OCI-LY7 (cell line): ENCODE measurements at places on chromosomes 7 and 10. TPM values are rescaled to one million over a fixed set of nuclear protein-coding genes. Genes with fewer than 3 reads are reported as not detected.

GRCh38 chr7:78420001-78420400 lies 621.4 kb downstream of the PHTF2 start:
- no peak for DNase-seq

- DNase-seq: no peak
Observed at GRCh38 chr7:102439963-102440795, 6.8 kb downstream of the ORAI2 start.

GRCh38 chr7:133675510-133676218 lies 422.8 kb downstream of the EXOC4 start:
- DNase-seq: no peak

GRCh38 chr7:108565987-108566386 lies 3.5 kb downstream of the THAP5 start:
- no peak for DNase-seq

ANKRD7 gene
- total RNA-seq: 1.4 and 2.3 TPM in 2 replicates

PTPN12 gene
- 18.9 and 19.1 TPM in 2 replicates for total RNA-seq

WDR86 gene
- 0.51 and 0.65 TPM in 2 replicates for total RNA-seq
